B cell (primary cell): ENCODE measurements at places on chromosomes 3 and 15. TPM values are rescaled to one million over a fixed set of nuclear protein-coding genes. Genes with fewer than 3 reads are reported as not detected.
A peak's percentile ranks its signal among the peaks of the same experiment; 100 is the strongest.

GRCh38 chr3:120450600-120451271 is at the start of gene FSTL1:
Gene FSTL1, minus strand, starts transcription at chr3:120450992. Its CDS starts 246 bp downstream, at chr3:120450746.
- DNase-seq = peak; percentile 21

Gene BSN
- total RNA-seq = 0.20 and 0.24 TPM in 2 replicates

GRCh38 chr3:113954091-113954685 is 6.4 kb downstream of the ZDHHC23 start:
- no peak for DNase-seq

Gene CPNE4
- total RNA-seq = not detected in 2 replicates

DNA sequence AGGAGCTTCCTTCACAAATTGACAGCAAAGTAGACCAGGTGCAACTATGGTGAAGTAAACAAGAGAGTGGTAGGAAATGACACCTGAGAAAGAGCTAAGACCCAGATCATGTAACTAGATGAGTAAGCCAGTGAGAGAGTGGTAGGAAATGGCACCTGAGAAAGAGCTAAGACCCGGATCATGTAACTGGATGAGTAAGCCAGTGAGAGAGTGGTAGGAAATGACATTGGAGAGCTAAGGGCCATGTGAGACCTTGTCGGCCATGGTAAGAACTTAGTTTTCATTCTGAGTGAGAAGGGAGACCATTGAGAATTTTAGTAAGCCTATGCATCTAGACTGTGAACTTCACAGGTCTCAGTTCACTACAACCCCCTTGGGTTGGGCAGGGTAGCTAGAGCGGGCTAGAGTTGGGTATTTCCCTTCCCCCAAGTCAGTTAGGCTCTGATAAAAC is 5.4 kb upstream of the SENP7 start:
- DNase-seq = peak; percentile 19

- DNase-seq = no peak
Observed at GRCh38 chr15:93894438-93895036, 336.8 kb upstream of the MCTP2 start.

Gene UACA
- 1.8 and 2.7 TPM in 2 replicates for total RNA-seq

DNA sequence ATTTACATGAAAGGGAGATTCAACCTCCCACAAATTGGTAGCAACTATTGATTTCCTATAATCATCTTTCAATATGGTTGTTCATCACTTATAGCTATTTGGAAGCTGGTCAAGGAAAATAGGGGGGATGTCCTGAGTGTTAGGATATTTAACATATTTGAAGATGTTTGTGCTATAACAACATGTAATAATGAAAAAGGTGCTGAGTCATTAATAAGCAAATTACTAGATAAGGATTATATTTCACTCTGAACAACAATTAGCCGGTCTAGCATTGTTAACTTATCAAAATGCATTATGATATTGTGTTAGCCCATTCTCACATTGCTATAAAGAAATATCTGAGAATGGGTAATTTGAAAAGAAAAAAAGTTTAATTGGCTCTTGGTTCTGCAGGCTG is 225.8 kb upstream of the ARPP21 start:
- no peak for DNase-seq

- DNase-seq = no peak
Observed at GRCh38 chr3:8416965-8417364, 84.7 kb upstream of the LMCD1 start.

GRCh38 chr3:182233957-182234356 is 522.2 kb downstream of the SOX2 start:
- no peak for DNase-seq

- no peak for DNase-seq
Observed at GRCh38 chr3:140223631-140224030, 288.6 kb downstream of the CLSTN2 start.

GRCh38 chr3:150370122-150370602 is 37.9 kb upstream of the TSC22D2 start:
- no peak for DNase-seq

- no peak for DNase-seq
Observed at GRCh38 chr3:70754314-70754713, 441.9 kb upstream of the MDFIC2 start.
